ENCODE measurements at places on chromosomes 3 and 15. TPM values are rescaled to one million over a fixed set of nuclear protein-coding genes. Genes with fewer than 3 reads are reported as not detected.

The TMC3 gene
- 0.07 TPM for total RNA-seq

The SHQ1 gene
- 15.5 TPM for total RNA-seq

The TRPM1 gene
- not detected for total RNA-seq

The SLC28A1 gene
- not detected for total RNA-seq

The TUSC7 gene
- total RNA-seq = not detected

The XCR1 gene
- total RNA-seq = 0.04 TPM

The CCR5 gene
- total RNA-seq = not detected

The CCDC13 gene
- 1.6 TPM for total RNA-seq

The ZNF621 gene
- 17.9 TPM for total RNA-seq

The ARRDC4 gene
- 90.5 TPM for total RNA-seq

The PRR23B gene
- 0.26 TPM for total RNA-seq

The EXD1 gene
- total RNA-seq = 0.14 TPM

The CLRN1 gene
- 2.5 TPM for total RNA-seq
